ENCODE measurements at places on chromosomes 11 and 22.

DNA sequence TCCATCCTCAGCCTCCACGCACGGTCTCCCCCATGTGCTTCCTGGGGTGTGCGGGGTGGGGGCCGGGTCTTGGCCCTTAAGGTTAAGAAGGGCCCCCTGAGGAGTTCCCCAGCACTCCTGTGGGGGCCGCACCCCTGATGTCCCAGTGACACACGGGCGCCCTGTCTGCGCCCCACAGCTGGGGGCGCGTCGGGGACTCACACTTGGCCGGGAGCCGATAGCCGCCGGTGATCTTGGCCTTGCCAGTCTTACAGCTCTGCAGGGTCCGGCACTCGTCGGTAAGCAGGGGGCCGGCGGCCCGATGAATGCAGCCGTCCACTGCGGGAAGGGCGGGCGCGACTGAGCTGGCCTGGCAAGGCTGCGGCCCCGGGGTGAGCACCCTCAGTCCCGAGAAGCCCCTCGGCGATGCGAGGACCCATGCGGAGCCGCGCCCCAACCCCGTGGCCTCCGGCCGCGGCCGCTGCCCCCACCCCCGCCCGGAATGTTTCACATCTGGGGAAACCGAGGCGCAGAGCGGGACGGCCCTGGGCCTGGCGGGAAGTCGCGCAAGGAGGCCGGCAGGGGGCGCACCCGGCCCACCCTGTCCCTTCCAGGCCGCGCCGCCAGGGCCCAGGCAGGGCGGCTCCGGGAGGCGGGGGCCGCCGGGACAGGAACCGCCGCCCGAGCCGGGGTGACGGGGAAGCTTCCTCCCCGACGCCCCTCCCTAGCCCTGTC is 13.9 kb downstream of the OTUB1 start:
- DNase-seq, result peak; percentile 60

DNA sequence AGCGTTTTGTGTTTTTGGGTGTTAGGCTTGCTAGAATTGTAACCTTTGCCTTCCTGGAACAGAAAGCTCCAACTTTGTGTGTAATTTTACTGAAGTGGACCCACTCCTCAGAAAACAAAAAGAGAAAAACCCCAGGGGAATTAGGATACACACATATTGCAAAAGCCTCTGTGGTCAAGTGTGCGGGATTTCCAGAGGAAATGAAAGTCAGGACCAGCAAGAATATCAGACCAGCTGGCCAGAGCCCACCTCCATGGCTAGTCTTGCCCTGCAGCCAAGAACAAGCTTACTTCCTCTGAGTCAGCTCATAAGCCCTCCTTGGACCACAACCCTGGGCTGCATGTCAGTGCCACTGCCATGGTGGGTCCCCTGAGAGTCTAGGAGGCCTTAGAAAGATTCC is 37.0 kb upstream of the FTH1 start:
- no peak for DNase-seq

DNA sequence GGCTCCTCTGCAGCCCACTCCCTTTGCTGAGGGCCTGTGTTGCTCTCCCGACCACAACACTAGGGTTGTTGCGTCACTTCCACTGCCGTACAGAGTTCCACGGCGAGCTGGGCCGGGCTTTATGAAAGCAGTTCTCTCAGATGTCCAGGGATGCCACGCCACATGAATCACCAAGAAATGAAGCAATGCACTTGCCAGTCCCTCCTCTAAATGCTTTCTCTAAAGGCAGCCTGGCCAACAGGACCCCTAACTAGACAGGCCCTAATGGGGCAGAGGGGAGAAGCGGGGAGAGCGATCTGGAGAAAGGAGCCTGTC is 188.7 kb downstream of the CTTN start:
- no peak for DNase-seq

GRCh38 chr22:47615051-47615450 is 852.6 kb downstream of the TBC1D22A start:
- DNase-seq, result no peak

All from T-helper 1 cell (primary cell).